Femur (tissue), 1 donor: ENCODE measurements at places on chromosomes 7 and 10.

DNA sequence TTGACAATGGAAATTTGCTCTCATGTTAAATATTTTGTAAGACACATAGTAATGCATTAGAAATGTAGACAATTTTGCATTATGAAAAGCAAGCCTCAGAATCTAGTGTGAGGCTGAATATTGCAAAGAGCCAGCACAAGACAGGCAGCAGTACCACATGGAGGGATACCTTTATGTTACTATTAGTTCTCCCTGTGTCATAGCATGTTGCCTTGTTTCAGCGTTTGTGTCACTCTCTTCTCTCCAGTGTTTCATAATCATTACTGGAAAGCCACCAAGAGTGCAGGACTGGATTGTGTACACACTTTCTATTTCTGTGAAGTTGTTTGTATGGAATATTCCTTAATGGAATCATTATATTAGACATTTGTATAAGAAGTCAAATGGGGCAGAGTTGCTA, 8.5 kb downstream of the AHR start:
- DNase-seq: no peak

GRCh38 chr7:158829021-158829341, 328 bp downstream of the ESYT2 start:
- peak; percentile 75 for DNase-seq

GRCh38 chr7:77453531-77453930, 37.4 kb upstream of the GSAP start:
- DNase-seq: no peak

DNA sequence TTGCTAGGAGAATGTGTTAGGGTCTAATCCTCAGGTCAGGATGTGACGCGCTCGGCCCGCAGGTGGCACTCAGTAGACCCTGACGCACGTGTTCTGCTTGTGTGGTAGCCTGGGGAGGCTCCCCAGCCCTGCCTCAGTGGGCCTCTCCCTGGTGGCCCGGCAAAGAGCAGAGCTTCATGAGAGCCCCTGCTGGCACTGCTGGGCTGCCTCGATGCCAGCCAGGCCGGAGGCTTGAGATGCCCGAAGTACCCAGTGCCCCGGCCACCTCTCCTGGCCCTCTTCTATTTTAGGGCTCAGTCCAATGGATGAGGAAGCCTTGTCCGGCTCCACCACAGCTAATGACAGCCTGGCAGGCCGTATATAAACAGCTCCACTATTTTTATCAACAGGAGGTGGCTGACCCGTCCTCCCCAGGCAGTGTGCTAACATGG, 42.0 kb downstream of the PRF1 start:
- DNase-seq: peak; percentile 52

DNA sequence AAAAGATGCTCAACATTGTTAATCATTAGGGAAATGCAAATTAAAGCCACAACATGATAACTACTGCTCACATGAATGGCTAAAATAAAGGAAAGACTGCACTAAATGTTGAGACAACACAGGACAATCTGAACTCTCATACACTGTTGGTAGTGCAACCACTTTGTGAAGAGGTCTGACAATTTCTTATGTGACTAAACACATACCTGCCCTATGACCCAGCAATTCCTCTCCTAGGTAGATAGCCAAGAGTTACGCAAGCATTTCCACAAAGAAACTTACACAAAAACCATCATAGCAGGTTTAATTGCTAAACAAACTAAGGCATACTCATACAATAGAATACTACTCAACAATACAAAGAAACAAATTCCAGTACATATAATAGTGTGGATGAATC, 41.8 kb upstream of the HERPUD2 start:
- no peak for DNase-seq

- DNase-seq: no peak
These were observed 744.9 kb downstream of the ANKRD7 start for GRCh38 chr7:118969370-118969769.

GRCh38 chr7:15571301-15571878, 9.6 kb upstream of the AGMO start:
- no peak for DNase-seq

DNA sequence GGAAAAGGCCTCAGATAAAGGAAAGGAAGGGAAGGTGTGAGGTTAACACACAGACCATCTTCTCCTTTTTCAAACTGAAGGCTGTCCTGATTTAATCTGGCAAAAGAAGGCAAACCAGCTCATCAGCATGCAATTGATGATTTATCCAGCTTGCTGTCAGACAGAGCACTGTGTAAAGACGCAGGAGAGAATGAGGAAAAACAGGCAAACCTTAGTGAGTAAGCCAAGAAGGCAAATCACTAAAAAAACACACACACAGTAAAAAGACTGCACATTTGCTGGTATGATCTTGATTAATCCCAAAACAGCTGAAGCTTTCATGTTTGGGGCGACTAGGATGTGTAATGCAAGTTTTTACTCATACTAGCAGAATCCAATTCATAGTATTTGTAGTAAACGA, 65.8 kb upstream of the SKAP2 start:
- no peak for DNase-seq

- DNase-seq: no peak
These were observed 23.4 kb upstream of the DPYSL4 start for GRCh38 chr10:132163278-132163765.

- DNase-seq: no peak
These were observed 442.6 kb upstream of the TEX47 start for GRCh38 chr7:89238156-89238555.

GRCh38 chr7:156152390-156152789, 340.1 kb upstream of the SHH start:
- no peak for DNase-seq
